ENCODE measurements at places on chromosomes 12 and 14. TPM values are rescaled to one million over a fixed set of nuclear protein-coding genes. Genes with fewer than 3 reads are reported as not detected.

GRCh38 chr12:6821591-6822425, at the start of gene GPR162:
TSS of gene GPR162 (plus strand) at chr12:6821821. CDS start at chr12:6823899, 2,078 bp downstream.
- peaks cover 3% of the 10 kb centered on the region for H3K27me3 ChIP-seq
- H3K4me1 ChIP-seq: peaks cover 22% of the 10 kb centered on the region
- H3K27ac ChIP-seq: peak within 1 kb of the TSS; percentile 57

E2F7 gene
- 0.77 TPM for total RNA-seq

DNA sequence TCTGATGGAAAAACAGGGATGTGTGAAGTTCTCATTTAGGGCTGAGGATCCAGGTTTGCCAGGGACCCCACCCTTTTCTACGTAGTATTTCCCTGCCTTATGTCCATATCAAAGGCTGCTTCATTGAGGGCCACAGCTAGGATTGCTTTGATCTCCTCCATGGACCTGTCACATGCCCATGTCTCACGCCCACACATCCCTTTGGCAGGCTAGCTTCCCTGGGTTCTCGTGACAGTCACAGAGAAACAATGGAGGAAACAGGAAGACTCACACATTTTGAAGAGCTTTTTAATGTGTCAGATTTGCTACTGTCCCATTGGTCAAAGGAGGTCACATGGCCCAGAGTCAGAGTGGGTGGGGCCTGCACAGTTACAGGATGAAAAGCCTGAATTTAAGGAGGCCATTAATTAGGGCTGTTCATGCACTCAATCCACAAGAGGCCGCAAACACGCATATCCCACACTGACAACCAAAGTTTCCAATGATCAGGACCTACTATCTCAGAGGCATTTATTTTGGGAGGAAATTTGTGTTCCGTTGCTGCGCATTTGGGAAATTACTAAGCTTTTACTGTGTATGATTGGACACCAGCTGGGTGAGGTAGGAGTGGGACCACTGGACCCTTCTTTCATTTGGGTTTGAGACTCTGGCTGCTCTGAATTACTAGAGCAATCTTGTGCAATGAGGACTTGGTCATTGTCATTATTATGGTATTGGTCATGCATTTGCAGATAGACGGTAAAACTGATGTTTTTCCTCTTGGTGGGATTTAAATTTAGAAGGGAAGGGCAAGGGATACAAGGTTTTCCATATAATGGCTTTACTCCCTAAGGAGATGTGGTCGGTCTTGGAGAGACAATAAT, 266.2 kb downstream of the KTN1 start:
- H3K36me3 ChIP-seq: no peaks in the 10 kb centered on the region
- H3K4me3 ChIP-seq: no peak overlapping the region
- peak overlapping the region; percentile 26 for H3K27ac ChIP-seq
- no peaks in the 10 kb centered on the region for H3K27me3 ChIP-seq

BICDL1 gene
- 20.9 TPM for total RNA-seq

PRICKLE1 gene
- total RNA-seq: 12.7 TPM

- H3K4me3 ChIP-seq: no peak overlapping the region
- no peaks in the 10 kb centered on the region for H3K27me3 ChIP-seq
- peaks cover 29% of the 10 kb centered on the region for H3K4me1 ChIP-seq
- peak; percentile 92 for DNase-seq
- H3K36me3 ChIP-seq: no peaks in the 10 kb centered on the region
These were observed 24.6 kb downstream of the TPCN1 start for GRCh38 chr12:113245695-113246477.

DNA sequence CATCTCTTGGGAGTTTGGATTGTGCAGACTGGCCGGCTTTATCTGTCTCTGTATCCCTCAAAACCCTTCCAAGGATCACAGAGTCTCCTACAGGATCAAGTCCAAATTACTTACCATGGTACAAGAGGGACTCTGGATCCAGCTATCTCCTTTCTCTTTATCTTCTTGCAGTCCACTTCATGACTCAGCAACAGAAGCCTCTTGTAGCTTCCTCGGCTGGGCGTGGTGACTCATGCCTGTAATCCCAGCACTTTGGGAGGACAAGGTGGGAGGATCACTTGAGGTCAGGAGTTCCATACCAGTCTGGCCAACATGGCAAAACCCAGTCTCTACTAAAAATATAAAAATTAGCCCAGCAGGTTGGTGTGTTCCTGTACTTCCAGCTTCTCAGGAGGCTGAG, 189.7 kb downstream of the BCAT1 start:
- no peak overlapping the region for H3K27ac ChIP-seq
- no peaks in the 10 kb centered on the region for H3K36me3 ChIP-seq
- no peak overlapping the region for H3K4me3 ChIP-seq

- peak overlapping the region; percentile 98 for H3K4me3 ChIP-seq
- H3K4me1 ChIP-seq: peaks cover 31% of the 10 kb centered on the region
- peak overlapping the region; percentile 99 for H3K27ac ChIP-seq
- H3K27me3 ChIP-seq: no peaks in the 10 kb centered on the region
- no peak for DNase-seq
These were observed 2.9 kb downstream of the TNFRSF1A start for GRCh38 chr12:6338955-6339354.

DNA sequence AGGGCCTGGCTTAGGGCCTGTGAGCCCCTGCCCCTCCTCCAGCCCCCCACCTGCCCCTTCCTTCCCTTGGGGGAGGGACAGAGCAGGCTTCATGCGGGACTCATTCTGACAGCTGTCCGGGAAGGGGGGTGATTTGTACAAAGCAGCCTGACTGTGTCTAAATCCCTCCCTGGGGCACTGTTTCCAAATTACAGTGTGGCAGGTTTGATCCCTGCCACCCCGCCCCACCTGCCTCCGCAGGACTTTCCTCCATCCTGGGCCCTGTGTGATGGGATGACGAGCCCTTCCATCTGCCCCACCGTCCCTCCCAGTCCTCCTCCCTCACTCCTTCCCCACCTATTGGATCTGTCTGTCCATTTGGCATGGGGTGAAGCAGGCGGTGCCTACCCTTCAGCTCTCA, 363.9 kb downstream of the BCL11B start:
- no peaks in the 10 kb centered on the region for H3K36me3 ChIP-seq
- H3K4me1 ChIP-seq: no peaks in the 10 kb centered on the region
- no peak overlapping the region for H3K27ac ChIP-seq
- H3K4me3 ChIP-seq: no peak overlapping the region

DNA sequence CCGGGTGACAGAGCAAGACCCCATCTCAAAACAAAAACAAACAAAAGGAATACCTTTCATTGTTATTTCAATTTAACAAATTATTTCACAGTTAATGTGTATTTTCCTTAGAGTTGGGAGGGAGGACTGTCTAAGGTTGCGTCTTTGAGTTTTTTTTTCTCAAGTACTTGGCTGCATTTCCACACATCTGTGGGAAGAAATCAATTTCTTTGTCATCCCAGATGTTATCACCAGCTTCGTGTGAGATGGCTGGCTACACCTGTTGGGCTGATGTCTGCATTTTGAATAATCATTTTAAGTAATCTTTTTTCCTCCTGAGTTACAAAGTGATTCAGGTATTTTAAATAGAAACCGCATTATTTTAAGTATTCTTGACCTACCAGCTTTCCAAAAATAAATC, 59.4 kb downstream of the EML1 start:
- peaks cover 9% of the 10 kb centered on the region for H3K4me1 ChIP-seq
- no peak overlapping the region for H3K27ac ChIP-seq
- no peaks in the 10 kb centered on the region for H3K27me3 ChIP-seq
- no peak overlapping the region for H3K4me3 ChIP-seq
- H3K36me3 ChIP-seq: peaks cover 2% of the 10 kb centered on the region

DNA sequence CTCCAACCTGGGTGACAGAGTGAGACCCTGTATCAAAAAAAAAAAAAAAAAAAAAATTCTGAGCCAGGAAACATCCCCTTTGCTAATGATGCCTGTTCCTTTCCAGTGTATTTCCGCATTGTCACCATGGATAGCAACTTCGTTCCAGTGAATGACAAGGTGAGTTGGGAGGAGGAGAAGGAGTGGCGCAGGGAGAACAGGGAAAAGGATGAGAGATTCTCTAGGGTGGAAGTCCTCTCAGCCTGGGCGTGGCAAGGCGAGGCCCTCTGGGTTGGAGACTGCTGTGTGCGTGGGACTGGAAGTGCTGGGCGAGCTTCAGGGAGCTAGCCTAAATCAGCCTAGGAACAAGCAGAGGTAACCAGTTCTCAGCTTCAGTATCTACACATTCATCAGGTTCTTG, 7.2 kb downstream of the A2ML1 start:
- H3K36me3 ChIP-seq: no peaks in the 10 kb centered on the region
- no peaks in the 10 kb centered on the region for H3K27me3 ChIP-seq
- no peak overlapping the region for H3K4me3 ChIP-seq
- H3K27ac ChIP-seq: no peak overlapping the region
- DNase-seq: no peak
- H3K4me1 ChIP-seq: no peaks in the 10 kb centered on the region

GRCh38 chr14:68245146-68246073, 425.8 kb downstream of the RAD51B start:
- DNase-seq: peak; percentile 68
- no peaks in the 10 kb centered on the region for H3K36me3 ChIP-seq
- H3K27ac ChIP-seq: peak overlapping the region; percentile 87
- peaks cover 67% of the 10 kb centered on the region for H3K4me1 ChIP-seq

CMKLR1 gene
- total RNA-seq: 15.4 TPM

- H3K27ac ChIP-seq: no peak overlapping the region
- DNase-seq: no peak
- H3K4me3 ChIP-seq: no peak overlapping the region
- no peaks in the 10 kb centered on the region for H3K27me3 ChIP-seq
- H3K4me1 ChIP-seq: peaks cover 3% of the 10 kb centered on the region
- H3K36me3 ChIP-seq: no peaks in the 10 kb centered on the region
These were observed 102.9 kb downstream of the RASSF9 start for GRCh38 chr12:85733221-85733840.

DNA sequence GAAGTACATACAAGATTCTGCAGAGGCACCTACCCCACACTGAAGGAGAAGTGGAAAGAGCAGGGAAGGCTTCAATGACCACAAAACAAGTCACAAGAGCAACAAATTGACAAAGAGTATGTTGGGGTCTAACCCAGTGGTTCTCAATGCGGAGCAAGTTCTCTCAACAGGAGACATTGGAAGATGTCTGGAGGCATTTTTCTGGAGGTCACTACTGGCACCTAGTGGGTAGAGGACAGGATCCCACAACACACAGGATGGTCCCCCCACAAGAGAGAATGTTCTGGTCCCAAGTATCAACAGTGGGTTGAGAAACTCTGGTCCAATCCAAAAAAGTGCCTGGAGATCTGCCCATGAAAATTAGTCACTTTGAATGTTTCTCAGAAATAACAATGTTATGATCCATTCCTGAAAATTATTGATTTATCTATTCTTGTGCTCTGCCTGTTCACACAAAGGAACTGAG, 3.4 kb downstream of the SSH1 start:
- H3K4me1 ChIP-seq: peaks cover 4% of the 10 kb centered on the region
- H3K27ac ChIP-seq: peak overlapping the region; percentile 84
- H3K27me3 ChIP-seq: no peaks in the 10 kb centered on the region
- H3K4me3 ChIP-seq: no peak overlapping the region
